ENCODE measurements at places on chromosomes 7 and 10.
A peak's percentile ranks its signal among the peaks of the same experiment; 100 is the strongest.

DNA sequence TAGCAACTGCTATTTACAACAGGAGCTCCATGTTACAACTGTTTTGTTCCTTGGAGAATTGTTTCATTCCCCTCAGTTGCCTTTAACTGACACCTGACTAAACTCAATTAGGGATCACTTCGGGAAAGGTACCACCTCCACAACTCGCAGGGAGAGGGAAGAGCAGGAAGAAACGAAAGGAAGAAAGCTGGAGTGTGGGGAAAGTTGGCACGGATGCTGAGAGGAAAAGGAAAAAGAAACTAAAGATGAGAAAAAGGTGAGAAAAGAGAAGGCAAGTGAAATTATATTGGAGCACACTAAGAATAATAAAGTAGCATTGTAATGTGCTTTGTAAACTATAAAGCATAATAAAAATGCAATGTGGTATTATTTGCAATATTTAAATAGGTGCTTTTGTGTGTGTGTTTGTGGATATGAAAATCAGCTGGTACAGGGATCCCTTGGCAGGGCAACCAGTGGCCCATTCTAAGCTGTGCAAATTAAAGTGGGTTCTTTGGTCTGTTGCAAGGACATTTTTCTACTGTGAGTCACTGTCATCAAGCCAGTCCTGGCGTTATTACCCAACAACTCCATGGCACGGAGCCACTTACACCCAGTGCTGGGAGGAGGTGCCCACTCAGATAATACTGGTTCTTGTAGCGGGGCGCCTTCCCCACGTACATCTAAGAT lies 45.9 kb downstream of the HIPK2 start:
- DNase-seq, result no peak

- DNase-seq, result no peak
Measured at GRCh38 chr7:148695953-148696352, 2.8 kb upstream of the CUL1 start.

GRCh38 chr10:107915215-107915610 lies 750.7 kb upstream of the SORCS1 start:
- DNase-seq, result peak; percentile 34

DNA sequence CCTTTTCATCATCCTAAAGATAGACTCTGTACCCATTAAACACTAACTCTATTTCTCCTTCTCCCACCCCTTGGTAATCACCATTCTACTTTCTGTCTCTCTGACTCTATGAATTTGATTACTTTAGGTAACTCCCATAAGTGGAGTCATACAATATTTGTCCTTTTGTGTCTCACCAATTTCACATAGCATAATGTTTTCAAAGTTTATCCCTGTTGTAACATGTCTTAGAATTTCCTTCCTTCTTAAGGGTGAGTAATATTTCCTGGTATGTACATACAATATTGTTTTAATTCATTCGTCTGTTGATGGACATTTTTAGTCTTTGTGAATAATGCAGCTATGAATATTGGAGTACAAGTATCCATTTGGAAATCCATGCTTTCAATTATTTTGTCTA lies 50.9 kb upstream of the CDCA7L start:
- DNase-seq, result no peak

- no peak for DNase-seq
Measured at GRCh38 chr10:126080879-126081411, 184.6 kb downstream of the FANK1 start.

DNA sequence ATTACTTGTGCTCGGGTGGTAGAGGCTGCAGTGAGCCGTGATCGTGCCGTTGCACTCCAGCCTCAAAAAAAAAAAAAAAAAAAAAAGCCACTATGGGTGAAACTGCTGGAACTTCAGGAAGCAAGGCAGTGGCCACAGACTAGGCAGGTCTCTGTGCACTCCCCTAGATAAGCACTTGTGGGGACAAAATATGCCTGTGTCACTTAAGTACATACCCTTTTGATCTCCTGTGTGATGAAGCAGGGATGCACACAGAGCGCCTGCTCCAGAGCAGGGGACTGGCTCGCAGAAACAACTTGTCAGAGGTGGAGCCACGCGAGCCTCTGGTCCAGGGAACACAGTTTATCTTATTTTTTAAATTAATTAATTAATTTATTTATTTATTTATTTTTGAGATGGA lies 42.9 kb upstream of the PSAP start:
- DNase-seq, result no peak

- peak; percentile 75 for DNase-seq
Measured at GRCh38 chr10:129332476-129332875, 134.6 kb upstream of the MGMT start.

- no peak for DNase-seq
Measured at GRCh38 chr10:77872151-77872946, 54.2 kb downstream of the DLG5 start.

DNA sequence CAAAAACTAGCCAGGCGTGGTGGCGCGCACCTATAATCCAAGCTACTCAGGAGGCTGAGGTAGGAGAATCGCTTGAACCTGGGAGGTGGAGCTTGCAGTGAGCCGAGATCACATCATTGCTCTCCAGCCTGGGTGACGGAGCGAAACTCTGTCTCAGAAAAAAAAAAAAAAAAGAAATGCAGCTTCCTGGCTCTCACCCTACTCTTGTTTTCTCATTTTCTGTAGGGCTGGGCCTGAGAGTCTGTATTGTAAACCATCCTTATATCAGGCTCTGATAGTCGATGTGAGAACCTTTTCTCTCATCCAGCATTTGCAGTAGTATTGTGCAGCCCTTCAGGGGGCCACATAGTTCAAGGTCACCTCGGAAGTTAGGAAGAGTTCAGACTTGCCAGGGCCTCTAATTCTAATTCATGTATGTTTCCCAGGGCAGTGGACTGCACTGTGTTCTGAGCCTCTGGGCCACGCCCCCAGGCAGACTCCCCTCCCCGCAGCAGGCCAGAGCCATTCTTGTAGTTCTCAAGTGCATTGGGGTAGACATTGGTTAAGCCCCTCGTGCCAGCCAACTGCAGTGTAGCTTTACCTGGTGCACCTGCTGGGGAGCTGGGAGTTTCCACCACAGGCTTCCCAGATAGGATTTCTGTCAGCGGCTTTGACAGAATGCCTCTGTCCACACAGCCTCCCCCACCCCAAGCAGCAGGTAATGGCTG lies 38.3 kb upstream of the PDCD4 start:
- no peak for DNase-seq

DNA sequence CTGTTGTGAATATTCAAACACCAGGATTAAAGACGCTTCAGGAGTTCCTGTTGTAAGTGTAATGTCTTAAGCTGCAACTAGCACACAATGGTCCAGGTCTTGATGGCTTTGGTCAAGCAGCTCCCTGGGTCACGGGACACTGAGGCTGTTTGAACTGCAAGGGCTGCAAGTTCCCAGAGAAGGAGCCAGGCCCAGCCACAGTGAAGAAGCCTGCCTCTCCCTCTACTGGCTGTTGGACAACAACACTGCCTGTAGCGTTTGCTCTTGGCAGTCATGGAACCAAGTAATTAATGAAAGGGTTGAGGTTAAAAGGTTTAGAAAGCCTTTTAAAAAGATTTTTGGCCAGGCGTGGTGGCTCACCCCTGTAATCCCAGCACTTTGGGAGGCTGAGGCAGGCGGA lies 31.9 kb upstream of the GUSB start:
- peak; percentile 46 for DNase-seq

DNA sequence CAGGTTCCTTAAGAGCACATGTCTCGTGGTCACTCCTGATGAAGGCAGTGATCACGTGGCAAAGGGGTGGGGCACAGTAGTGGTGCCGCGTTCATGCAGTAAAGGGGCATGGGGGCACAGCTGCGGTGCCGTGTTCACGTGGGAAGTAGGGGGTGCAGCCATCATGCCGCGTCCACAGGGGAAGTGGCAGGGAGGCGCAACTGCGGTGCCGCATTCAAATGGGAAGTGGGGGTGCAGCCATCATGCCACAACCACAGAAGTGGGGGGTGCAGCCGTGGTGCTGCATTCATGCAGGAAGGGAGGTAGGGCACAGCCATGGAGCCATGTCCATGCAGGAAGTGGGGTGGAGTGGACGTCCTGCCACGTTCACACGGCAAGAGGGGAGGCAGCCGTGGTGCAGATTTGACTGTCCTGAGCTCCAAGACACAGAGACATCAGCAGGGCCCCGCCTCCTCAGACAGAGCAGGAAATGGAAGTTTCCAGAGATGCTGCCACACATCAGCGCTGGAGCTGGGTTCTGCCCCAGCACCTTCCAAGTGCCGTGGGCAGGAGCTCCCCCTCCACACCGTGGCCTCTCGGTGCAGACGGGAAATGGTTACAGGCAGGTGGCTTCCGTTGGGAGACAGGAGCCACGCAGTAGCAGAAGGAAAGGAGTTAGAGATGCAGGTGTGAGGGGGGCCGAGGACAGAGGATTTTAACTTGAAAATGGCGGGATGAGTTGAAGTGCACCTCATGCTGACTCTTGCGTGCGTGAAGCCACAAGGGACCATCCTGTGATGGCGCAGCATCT lies 95.0 kb upstream of the DDC start:
- DNase-seq, result no peak

DNA sequence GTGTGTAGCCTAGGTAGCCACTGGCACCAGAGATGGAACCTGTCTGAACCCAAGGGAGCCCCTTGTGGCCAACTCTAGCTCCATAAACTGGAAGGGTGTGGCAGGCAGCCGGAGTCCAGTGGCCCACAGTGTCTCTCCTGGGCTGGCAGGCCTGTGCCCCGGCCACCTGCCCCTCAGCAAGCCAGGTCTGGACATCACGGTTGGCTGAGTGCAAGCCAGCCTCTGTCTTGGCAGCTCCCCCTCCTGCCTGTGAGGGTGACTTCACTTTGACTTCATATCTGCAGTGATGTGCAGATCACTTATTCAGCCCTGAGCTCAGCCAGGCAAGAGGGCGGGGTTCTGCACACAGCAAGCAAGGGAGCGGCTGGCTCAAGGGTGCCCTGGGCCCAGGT lies 1.3 kb upstream of the RET start:
- DNase-seq, result peak; percentile 39

- no peak for DNase-seq
Measured at GRCh38 chr10:88525371-88526069, 57.6 kb downstream of the RNLS start.

- DNase-seq, result no peak
Measured at GRCh38 chr7:491292-491957, 28.2 kb downstream of the PDGFA start.

DNA sequence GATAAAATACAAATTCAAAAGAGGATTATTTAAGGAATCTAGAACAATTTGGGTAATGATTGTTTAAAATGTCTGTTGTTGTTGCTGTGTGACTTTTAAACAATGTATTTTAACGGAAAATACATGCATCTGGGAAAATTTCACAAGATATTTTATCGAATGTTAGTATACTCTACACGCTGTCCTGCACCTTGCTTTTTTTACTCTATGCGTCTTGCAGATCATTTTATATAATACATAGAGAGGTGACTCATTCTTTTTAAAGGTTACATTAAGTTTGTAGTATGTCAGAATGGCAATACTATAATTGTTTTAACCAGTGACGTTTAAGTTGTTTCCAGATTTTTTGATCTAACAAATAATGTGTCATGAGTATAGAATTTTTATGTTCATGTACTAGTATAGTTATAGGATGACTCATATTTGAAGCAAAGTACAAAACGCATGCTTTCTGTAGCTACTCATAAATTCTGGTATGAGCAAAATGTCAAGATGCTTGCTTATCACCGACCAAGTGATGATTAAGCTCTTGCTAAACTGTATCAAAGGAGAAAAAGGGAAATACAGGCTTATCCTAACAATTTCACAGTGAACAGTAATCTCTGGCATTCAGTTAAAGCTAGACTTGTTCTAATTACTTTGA lies 4.9 kb downstream of the DKK1 start:
- no peak for DNase-seq

GRCh38 chr10:131141207-131141606 lies 170.3 kb downstream of the TCERG1L start:
- no peak for DNase-seq

DNA sequence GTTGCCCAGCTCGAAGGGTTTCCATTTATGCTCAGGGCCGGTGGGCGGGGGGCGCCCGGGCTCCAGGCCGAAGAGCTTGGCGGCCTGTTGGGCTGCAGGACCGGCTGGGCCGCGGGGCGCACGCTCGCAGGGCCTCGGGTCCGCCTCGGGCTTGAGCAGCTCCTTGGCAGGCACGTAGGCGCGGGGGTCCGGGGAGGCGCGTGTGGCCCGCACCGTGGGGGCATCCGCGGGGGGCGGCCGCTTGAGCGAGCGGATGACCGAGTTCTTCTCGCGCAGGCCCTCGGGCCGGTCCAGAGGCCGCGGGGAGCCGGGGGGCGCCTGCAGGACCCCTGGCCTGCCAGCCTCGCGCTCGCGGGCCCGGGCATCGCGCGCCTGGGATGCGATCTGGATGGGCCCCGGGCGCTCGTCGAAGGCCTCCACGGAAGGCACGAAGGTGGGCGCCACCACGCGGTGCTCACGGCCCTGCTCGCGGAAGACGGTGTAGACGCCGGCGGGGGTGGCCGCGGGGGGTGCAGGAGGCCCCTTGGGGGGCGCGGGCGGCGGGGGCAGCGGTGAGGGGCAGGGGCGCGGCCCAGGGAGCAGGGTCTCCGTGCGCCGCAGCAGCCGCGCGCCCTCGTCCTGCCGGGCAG lies 35.2 kb downstream of the TNRC18 start:
- no peak for DNase-seq

DNA sequence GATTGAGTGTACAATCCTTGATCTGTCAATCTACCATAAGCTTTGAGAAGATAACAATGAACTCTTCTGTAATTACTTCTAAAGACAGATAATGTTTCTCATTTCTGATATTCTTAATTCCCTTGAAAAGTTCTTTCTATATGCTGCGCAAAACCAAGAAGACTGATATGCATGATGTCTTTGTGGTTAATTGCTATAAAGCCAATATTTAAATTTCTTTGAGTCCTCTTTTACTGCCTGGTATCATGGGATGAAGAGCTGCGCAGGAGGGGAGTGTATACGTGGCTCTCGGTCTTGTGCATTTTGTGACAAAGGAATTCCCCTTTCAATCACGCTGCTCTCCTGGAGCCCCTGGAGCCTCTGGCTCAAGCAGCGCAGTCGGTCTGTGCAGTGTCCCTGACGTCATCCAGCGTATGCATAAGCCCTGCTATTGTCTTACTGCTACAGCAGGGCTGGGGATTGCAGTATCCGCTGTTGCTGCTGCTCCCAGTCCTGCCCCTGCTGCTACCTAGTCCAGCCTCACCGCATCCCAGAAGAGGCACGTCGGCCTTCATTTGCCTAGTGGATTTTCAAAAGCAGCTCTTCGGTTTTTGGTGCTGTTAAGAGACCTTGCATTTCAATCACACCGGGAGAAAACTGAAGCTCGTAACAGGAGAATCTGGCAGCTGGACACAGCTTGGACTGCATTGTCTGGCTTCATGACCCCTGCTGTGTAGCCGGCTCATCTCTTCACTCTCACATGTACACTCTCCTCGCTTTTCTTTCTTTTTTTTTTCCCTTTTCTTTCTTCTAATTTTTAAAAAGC lies 66.7 kb downstream of the ST7 start:
- peak; percentile 96 for DNase-seq

GRCh38 chr7:51029701-51030191 lies 247.1 kb upstream of the GRB10 start:
- no peak for DNase-seq

GRCh38 chr10:11424456-11425295 lies 186.8 kb downstream of the USP6NL start:
- peak; percentile 79 for DNase-seq

- DNase-seq, result no peak
Measured at GRCh38 chr10:100357059-100357858, 10.2 kb downstream of the SCD start.

GRCh38 chr7:126305671-126306070 lies 947.1 kb downstream of the GRM8 start:
- no peak for DNase-seq
